ENCODE measurements at places on chromosomes 1 and 21. TPM values are rescaled to one million over a fixed set of nuclear protein-coding genes. Genes with fewer than 3 reads are reported as not detected.

Gene MYOM3
- 0.38 TPM for total RNA-seq

Gene SPRR1B
- total RNA-seq, result 43.3 TPM

Gene OLIG2
- total RNA-seq, result not detected

Gene CR1L
- total RNA-seq, result not detected

Gene LDLRAD1
- not detected for total RNA-seq

Gene UMODL1
- total RNA-seq, result not detected

Gene C21orf91
- 7.9 TPM for total RNA-seq

Gene TMEM79
- total RNA-seq, result 9.1 TPM

Gene MFSD2A
- 67.8 TPM for total RNA-seq

Gene L1TD1
- total RNA-seq, result 3.4 TPM

Gene SH2D5
- total RNA-seq, result 77.1 TPM

Gene NBPF20
- total RNA-seq, result 3.8 TPM

Gene BEST4
- total RNA-seq, result not detected

Gene TP73
- 2.1 TPM for total RNA-seq

Gene PTGS2
- 43.9 TPM for total RNA-seq

Gene CFAP74
- not detected for total RNA-seq

Gene TPR
- 37.7 TPM for total RNA-seq

Gene MTHFR
- total RNA-seq, result 13.3 TPM

Gene ZNF648
- total RNA-seq, result not detected

Gene KRTAP11-1
- not detected for total RNA-seq

Gene MYOC
- not detected for total RNA-seq

Gene OR2T27
- not detected for total RNA-seq

Gene SELP
- not detected for total RNA-seq
